ENCODE measurements at places on chromosomes 4 and X.

GRCh38 chr4:147123146-147123545 lies 177.5 kb upstream of the TTC29 start:
- no peak for DNase-seq

- DNase-seq = no peak
Measured at GRCh38 chr4:181792641-181793040, 450.6 kb upstream of the TENM3 start.

GRCh38 chr4:98522636-98523395 lies 135.6 kb downstream of the TSPAN5 start:
- DNase-seq = no peak

- no peak for DNase-seq
Measured at GRCh38 chr4:6155996-6156750, 44.2 kb downstream of the JAKMIP1 start.

DNA sequence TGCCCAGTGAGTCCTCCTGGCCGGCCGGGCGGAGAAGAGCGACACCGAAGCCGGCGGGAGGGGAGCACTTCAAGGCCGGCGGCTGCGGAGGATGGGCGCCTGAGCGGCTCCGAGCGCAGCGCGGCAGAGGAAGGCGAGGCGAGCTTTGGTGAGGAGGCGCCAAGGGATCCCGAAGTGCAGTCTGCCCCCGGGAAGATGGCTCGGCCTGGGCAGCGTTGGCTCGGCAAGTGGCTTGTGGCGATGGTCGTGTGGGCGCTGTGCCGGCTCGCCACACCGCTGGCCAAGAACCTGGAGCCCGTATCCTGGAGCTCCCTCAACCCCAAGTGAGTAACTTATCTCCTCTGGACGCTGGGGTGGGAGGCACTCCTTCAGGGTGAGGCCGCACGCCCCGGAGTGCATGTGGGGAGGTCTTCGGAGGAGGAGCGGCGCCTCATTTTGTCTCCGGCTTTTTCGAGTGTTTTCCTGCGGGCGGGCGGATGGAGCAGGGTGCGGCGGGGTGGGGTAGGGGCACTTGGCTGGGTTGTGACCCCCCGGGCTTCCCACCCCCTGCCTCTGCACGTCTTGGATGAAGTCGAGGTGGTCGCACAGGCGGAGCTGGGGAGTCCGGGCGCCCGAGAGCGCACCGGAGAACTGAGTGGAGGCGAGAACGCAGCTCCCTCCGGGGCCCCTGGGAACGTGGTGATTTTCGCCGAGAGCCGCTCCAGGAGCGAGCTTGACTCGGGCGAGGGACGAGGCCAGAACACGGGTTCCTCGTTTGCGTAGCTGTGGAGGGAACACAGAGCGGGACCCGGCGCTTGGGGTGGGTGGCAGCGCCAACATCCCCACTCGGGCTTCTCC lies 979 bp downstream of the EFNB1 start:
- DNase-seq = no peak

- DNase-seq = no peak
Measured at GRCh38 chr4:174156239-174156826, 127.1 kb downstream of the FBXO8 start.

GRCh38 chrX:53324085-53324484 lies 42.7 kb upstream of the IQSEC2 start:
- DNase-seq = no peak

- DNase-seq = no peak
Measured at GRCh38 chr4:73375328-73375741, 28.8 kb upstream of the ALB start.

GRCh38 chrX:19869193-19869592 lies 18.2 kb downstream of the SH3KBP1 start:
- DNase-seq = no peak

- DNase-seq = no peak
Measured at GRCh38 chr4:115272594-115272993, 159.2 kb upstream of the NDST4 start.

DNA sequence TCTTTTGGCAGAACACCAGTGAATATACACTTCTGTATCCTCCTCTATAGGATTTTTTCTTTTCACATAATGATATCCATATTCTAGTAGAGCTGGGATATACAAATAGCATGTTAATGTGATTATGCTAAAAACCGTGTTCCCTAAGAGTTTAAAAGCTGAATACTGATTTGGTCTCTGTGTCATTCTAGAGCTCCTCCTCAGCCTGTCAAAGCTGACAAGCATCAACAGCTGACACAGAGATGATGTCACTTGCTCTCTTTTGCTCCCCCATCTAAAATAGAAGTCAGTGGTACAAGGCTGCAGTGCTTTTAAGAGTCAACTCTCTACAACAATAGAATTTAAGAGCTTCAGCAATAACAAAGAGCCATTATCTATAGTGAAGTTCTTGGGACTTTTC lies 17.1 kb upstream of the HERC3 start:
- DNase-seq = no peak

DNA sequence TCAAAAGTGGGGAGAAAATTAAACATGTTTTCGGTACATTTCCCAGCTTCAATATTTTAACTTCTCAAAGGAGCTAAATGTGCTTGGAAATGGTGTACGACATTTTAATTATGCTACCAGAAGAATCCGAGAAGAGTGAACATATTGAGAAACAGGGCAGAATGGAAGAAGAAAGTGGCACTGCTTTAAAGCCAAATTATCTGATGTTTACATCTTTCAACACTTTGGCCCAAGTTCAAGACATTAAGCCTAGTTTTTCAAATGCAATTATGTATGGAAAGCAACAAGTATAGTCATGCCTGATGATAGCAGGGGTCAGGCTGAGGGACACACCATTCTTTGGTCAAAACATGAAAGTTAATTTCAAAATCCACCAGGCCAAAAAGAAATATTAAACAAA lies 577.9 kb upstream of the ZFP42 start:
- no peak for DNase-seq

DNA sequence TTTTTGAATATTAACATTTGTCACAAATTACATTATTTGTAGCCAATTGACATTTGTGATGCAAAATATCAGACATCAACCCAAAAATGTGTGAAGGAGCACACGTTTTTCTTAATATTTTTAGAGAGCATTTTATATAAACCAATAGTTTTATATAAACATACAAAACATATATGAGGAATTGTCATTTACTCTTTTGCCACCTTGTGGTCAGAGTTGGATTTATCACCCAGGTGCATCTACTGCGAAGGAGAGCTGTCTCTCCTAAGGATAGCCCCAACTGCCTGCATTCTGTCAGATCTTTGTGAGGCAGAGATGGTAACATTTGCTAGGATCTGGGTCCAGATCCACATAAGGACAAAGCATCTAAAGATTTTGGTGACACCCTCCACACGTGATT lies 2.5 kb upstream of the USP27X start:
- no peak for DNase-seq

- no peak for DNase-seq
Measured at GRCh38 chr4:11440481-11441193, 11.9 kb upstream of the HS3ST1 start.

DNA sequence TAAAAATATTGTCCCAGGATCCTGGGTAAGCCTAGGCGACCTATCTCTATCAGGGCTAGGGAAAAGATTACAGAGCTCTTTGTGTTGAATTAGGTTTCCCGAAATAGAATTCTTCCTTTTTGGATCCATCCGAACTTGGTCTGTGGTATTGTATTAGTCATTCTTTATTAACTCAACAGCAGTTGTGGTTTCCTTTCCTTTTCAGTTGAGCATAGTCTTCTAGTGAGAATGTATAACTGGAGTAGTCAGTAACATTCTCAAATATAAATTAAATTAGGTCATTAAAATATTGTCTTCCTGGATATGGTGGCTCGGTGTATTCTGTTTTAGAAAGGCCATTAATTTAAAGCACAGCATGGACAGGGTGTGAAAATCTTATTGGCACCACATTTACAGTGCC lies 520.4 kb downstream of the NLGN4X start:
- no peak for DNase-seq

DNA sequence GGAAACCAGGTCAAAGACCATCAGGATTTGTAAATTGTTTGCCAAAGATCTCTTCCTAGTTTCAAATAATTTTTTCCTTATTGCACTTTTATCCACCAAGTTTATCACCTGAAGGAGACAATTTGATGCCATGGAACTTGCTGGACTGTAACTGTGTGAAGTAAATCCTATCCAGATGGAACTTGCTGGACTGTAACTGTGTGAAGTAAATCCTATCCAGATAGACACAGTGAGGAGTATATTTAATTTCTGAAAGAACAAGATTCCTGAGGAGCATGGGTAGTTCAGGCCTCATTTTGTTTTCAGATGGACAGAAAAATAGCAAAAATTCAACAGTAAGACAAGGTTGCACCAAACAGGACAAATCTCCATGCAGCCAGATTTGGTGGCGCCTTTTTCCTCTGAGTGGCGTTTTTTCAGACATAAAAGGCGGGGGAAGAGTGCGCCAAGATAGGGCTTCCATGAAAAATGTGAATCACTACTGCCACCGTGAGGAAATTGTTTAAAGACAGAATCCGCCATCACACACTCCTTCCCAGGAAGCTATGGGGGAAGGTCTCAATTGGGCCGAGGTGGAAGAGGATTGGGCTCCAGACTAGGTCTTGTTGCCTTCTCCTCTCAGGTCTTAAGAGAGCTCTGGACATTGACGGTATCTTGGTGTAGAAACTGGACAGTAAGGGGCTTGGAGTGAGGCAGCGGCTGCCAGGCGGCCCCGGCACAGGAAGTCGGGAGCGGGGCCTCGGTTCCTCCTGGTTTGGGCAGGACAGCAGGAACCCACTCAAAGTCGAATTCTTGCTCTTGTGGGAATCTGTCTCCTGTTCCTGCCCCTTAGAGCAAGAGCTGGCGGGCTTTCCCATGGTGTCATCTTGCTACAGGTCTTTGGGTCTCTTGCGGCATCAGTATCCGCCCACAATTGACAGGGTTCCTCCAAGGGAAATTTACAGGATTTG lies 234.7 kb downstream of the OR13H1 start:
- peak; percentile 85 for DNase-seq

DNA sequence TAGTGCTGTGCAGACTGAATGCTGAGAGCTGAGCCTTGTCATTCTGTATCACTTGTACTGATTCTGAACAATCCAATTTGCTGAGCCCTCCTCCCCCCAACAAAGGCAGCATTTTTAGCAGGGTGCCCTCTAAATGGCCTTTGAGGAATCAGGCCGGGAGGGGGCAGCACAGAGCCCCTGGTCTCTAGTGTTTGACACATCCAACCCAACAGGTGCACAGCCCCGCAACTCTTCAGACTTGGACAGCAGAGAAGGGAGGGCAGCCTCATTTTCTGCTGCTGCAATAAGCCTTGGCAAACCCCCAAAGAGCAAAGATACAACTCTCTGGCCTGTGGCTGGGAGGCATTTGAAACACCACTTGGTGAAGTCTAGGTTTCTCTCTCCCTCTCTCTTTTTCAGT lies 3.4 kb downstream of the ATP1B4 start:
- DNase-seq = peak; percentile 15

DNA sequence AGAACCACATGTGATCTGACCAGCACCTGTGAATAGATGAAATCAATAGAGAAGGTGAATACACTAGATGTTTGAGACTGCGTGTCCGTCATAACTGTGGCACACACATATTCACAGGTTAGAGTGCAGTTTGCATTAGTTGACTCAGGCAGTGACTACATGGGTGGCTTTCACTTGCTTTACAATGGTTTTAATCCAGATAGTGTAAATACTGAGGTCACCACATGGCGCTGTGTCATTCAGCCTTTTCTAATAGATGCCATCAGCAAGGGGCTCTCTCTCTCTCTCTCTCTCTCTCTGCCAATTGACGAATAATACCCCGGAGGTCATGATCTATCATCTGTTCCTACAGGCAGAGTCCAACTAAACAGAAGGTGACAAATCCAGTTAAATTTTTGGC lies 30.7 kb upstream of the FGF13 start:
- DNase-seq = no peak

DNA sequence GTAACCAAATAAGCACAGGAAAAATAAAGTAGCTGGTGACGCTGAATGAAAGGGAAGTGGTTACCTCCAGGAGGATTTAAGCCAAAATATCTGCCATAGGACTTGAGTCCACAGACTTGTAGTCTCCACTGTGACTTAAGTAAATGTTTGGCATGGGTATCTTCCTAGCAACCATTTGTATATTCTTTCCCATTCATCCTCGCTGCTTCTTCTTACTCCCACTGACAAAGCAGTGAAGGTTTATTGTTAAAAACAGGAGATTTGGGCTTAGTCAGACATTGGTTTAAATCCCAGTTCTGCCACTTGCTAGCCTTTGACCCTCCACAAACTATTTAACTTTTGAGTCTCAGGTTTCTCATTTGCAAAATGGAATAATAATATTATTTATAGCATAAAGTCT lies 22.3 kb downstream of the COL4A6 start:
- DNase-seq = no peak

DNA sequence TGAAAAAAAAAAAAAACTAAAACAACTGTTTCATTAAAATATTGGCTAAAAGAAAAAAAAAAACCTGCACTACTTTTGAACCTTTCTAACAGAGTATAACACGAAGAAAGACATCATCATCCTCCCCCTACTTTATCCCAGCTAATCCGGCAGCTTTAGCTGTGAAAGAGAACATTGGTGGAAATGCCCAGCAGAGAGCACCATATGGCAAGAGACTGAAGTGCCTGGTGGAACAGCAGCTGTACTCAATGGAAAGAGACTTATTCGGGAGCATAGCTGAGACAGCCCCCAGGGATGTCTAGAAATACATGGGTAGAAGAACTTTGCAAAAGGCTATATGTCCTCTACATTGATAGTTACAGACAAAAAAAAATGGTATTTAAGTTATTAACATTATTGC lies 30.3 kb downstream of the STPG2 start:
- no peak for DNase-seq

GRCh38 chrX:123337886-123338639 lies 154.0 kb downstream of the GRIA3 start:
- DNase-seq = no peak

DNA sequence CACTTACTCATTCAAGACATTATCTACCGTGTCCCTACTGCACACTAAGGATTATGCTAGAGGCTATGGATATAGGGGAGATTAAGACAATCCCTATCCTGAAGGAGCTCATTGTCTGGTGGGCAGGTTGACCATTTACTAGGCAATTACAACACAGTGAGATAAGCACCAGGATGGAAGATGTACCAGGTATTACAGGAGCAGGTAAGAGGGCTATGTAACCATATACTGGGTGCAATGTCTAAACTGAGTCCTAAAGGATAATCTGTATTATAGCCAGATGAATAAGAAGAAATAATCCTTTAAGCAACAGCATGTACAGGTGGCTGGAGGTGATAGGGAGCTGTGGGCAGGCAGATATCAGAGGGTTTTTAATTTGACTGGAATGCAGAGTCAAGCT lies 113.3 kb upstream of the TBC1D9 start:
- no peak for DNase-seq

- DNase-seq = peak; percentile 9
Measured at GRCh38 chr4:101400096-101400495, 52.8 kb upstream of the PPP3CA start.

GRCh38 chr4:148054275-148054674 lies 322.4 kb downstream of the ARHGAP10 start:
- DNase-seq = no peak

DNA sequence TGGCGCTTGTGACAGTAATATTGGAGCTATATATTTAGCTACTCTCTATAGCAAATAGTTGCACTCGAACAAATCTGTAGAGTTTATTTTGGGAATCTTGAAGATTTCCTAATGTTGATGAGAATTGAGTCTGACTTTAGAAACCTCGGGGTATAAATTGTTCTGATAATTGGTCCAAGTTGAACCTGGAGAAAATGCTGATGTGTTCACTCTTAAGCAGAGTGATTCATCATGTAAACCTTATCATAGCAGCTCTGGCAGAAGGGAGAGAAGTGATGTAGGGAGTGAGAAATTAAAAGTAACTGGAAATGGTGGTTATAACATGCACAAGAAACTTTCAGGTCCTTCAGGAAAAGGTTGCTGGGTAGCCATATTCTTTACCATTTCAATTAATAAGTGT lies 16.4 kb upstream of the SLC4A4 start:
- DNase-seq = no peak

Measured in T-helper 1 cell (primary cell).